ENCODE measurements at places on chromosomes 2 and 18. TPM values are rescaled to one million over a fixed set of nuclear protein-coding genes. Genes with fewer than 3 reads are reported as not detected.

B3GNT2 gene
- 54.0 TPM for total RNA-seq

TXNDC2 gene
- total RNA-seq: not detected

TCF23 gene
- not detected for total RNA-seq

RASGRP3 gene
- 1.8 TPM for total RNA-seq

DYNC2LI1 gene
- 2.1 TPM for total RNA-seq

RABL2A gene
- total RNA-seq: 16.7 TPM

DNA sequence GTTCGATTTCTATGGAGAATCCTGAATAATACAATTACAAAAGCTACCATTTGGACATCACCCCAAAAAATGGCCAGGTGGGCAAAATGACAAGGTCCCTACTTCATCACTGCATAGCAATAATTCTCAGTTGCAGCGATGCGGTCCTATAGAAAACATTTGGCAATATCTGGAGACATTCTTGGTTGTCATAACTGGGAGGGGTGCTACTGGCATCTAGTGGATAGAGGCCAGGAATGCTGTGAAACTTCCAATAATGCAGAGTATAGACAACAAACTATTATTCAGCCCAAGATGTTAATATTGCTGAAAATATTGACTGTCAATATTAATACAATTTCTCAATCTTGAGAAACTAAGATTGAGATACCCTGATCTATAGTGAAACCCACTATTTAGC, 637.8 kb upstream of the PKDCC start:
- no peak overlapping the region for H3K4me3 ChIP-seq
- no peaks in the 10 kb centered on the region for H3K36me3 ChIP-seq
- no peaks in the 10 kb centered on the region for H3K27me3 ChIP-seq
- no peak overlapping the region for H3K27ac ChIP-seq

DNA sequence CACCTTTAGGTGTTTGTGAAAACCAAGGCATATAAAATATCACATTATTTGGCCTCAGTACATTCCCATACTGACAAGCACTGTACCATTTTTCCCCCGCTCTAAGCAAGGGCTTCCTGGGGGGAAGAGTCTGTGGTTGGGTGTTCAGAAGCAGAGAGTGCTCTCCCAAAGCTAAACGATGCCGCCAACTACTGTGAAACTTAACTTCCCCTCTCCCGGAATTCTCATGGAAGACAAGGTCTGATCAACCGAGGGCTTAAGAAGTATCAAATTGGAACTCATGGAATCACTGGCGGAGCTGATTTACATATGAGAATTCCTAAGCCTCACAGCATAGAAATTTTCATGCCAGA, 433 bp upstream of the MFF start:
- H3K36me3 ChIP-seq: no peaks in the 10 kb centered on the region
- H3K4me1 ChIP-seq: peaks cover 32% of the 10 kb centered on the region
- H3K27ac ChIP-seq: peak overlapping the region; percentile 17
- H3K4me3 ChIP-seq: peak overlapping the region; percentile 78

DNA sequence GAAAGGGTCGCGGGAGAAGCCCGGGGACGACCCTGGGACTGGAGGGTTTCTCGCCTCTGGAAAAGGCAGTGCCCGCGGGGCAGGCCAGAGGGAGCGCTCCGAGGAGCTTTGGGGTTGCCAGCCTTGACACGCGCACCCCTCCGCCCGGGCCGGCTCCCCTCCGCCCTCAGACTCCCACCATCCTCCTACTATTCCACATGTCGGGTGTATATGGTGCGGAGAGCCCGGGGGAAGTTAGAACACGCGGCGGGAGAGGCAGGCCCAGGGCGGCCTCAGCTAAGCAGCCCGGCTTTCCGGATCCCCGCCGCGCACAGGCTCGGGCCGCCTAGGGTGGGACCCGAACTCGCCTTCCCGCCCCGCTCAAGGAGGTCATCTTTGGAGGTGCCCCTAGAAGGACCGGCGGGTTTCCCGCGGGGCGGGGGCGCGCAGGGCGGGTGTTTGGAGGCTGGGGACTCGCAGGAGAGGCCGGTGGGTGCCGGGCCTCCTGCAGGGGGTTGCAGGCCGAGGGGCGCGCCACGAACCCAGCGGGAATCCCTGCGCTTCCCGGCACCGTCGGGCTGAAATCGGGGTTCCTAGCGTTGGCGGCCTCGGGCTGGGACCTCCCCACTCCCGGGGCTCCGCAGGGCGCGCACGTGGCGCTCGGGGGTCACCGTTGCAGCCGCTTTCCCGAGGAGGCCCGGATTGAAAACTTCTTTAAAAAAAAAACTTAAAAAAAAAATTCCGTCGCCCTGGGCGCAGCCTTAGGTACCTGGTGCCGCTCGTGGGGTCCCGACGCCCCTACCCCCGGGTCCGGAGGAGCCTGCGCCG, 3.7 kb downstream of the NFATC1 start:
- peaks cover 2% of the 10 kb centered on the region for H3K36me3 ChIP-seq
- no peak for DNase-seq
- H3K4me3 ChIP-seq: peak overlapping the region; percentile 54
- H3K27ac ChIP-seq: peak overlapping the region; percentile 62
- H3K27me3 ChIP-seq: peaks cover 13% of the 10 kb centered on the region

DNA sequence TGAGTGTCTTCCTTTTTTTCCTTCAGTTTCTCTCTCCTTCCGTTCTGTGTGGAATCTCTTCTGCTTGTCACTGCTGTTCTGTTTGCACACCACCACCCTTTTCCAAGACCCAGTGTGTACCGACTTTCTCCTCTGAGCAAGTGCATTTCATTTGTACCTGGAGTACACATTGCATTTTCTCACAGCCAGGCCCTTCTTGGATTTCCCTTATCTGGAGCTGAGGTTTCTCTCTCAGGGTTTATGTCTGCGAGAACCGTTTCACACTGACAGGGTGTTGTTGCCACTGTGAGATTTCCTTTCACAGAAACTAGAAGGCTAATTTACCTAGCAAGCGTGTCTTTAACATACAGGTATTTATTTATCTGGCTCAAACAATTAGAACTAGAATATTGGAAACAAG, 26.2 kb downstream of the NCOA1 start:
- DNase-seq: peak; percentile 39
- H3K27ac ChIP-seq: peak overlapping the region; percentile 52
- H3K4me1 ChIP-seq: peaks cover 11% of the 10 kb centered on the region
- H3K27me3 ChIP-seq: no peaks in the 10 kb centered on the region
- H3K4me3 ChIP-seq: no peak overlapping the region
- H3K36me3 ChIP-seq: no peaks in the 10 kb centered on the region

GRCh38 chr18:26813043-26813442, 52.5 kb downstream of the AQP4 start:
- no peaks in the 10 kb centered on the region for H3K27me3 ChIP-seq
- H3K27ac ChIP-seq: no peak overlapping the region
- H3K4me3 ChIP-seq: no peak overlapping the region
- no peaks in the 10 kb centered on the region for H3K36me3 ChIP-seq
- H3K4me1 ChIP-seq: no peaks in the 10 kb centered on the region

DNA sequence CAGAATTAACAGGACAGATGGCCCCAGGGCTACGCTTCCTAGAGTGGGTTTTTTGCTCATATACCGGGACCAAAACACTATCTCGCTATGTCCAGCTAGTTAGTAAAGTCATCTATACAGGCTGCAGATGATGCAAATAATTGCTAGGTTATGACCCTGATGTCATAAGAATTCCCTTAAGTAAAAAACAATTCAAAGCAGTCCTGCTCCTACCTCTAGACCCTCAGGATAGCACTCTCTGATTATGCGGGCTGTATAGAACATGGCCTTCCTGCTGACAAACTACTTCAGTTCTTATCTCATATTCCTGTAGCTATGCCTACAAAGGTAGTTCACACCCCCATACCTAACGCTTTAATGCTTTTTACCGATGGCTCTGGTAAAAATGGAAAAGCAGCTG, 13.2 kb downstream of the DYNAP start:
- H3K27ac ChIP-seq: no peak overlapping the region
- DNase-seq: no peak
- H3K4me3 ChIP-seq: no peak overlapping the region

DNA sequence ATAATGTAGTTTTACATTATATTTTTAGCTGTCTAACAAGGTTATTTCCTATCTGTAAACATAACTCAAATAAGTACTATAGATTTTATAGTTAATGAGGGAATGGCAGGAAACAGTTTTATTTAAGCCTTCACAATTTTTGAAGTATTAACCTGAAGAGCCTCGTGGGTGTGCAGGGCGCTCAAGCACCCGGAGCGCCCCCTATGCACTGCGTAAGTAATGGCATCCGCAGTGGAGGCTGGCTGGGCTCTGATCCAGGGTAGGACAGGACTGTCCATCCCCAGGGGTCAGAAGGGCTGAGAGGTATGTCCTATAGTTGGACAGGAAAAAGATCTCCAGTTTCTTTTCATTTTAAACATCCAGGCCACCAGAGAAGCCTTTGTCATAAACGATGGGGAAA, 8.2 kb upstream of the GBX2 start:
- no peak overlapping the region for H3K4me3 ChIP-seq
- peaks cover 43% of the 10 kb centered on the region for H3K27me3 ChIP-seq
- no peaks in the 10 kb centered on the region for H3K36me3 ChIP-seq

DNA sequence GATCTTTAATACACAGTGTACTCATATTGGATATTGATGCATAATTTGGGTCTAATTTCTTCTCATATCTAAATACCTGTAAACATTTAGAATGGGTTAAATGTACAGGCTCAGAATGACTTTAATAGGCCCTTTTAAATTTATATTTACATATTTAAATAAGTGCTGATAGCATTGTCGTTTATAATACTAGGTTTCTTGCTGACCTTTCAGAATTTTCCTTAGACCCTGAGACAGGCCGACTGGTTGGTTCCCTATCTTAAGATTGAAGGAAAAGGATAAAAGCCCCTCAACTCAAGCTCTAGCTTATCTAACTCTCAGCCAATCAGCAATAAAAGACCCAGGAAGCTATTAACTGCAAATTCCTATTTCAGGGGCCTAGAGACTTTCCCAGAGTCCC, 67.8 kb upstream of the HNMT start:
- H3K27ac ChIP-seq: no peak overlapping the region
- no peak overlapping the region for H3K4me3 ChIP-seq
- H3K27me3 ChIP-seq: no peaks in the 10 kb centered on the region

DNA sequence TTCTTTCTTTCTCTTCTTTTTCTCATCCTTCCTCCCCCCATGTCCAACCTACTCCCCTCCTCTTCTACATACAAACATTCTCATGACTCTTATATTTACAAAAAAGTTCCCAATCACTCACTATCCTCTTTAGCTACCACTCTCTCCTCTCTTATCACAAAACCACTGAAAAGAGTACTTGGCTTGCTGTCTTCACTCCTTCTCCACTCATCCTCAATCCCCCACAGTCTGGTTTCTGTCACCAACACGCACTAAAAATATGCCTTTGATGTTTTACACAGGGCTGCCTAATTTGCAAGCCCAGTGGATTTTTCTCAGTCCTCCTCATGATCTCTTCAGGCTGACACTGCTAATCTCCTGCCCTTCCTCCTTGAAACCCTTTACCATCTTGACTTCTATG, 159.5 kb downstream of the TNS1 start:
- H3K36me3 ChIP-seq: no peaks in the 10 kb centered on the region
- H3K4me1 ChIP-seq: no peaks in the 10 kb centered on the region
- H3K4me3 ChIP-seq: no peak overlapping the region

DNA sequence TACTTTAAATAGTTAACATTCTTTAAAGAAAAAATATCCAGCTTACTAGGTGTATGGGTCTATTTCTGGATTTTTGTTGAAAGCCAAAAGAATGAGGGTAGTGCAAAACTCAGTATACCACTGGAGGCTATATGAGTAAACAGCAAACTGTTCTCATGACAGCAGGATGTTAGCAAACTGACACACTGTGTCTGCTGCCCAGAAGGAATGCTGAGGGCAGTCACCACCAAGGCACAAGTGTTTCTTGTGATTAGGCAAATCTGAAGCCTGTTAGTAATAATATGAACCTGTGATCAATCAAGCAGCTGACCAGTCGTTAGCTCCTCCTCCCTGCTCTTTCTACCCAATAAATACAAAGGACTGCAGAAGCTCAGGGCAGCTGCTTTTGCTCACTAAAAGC, 50.5 kb upstream of the SULT1C3 start:
- no peak overlapping the region for H3K4me3 ChIP-seq
- H3K27me3 ChIP-seq: no peaks in the 10 kb centered on the region
- H3K4me1 ChIP-seq: no peaks in the 10 kb centered on the region
- no peak overlapping the region for H3K27ac ChIP-seq

- H3K4me1 ChIP-seq: peaks cover 14% of the 10 kb centered on the region
- peaks cover 46% of the 10 kb centered on the region for H3K36me3 ChIP-seq
- no peak overlapping the region for H3K4me3 ChIP-seq
- no peaks in the 10 kb centered on the region for H3K27me3 ChIP-seq
These were observed 19.5 kb upstream of the SLC9A4 start for GRCh38 chr2:102453501-102453900.

DNA sequence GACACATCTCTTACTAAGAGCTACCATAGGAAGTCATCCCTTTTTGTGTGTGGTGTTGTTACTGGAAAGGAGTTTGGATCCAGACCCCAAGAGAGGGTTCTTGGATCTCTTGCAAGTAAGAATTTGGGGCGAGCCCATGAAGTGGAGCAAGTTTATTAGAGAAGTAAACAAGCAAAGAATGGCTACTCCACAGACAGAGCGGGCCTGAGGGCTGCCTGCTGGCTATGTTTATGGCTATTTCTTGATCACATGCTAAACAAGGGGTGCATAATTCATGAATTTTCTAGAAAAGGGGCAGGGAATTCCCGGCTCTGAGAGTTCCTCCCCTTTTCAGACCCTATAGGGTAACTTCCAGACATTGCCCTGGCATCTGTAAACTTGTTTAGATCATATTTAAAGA, 30.6 kb upstream of the PXDN start:
- no peak overlapping the region for H3K4me3 ChIP-seq
- no peaks in the 10 kb centered on the region for H3K36me3 ChIP-seq
- H3K27ac ChIP-seq: no peak overlapping the region
- no peak for DNase-seq
- H3K4me1 ChIP-seq: no peaks in the 10 kb centered on the region

DNA sequence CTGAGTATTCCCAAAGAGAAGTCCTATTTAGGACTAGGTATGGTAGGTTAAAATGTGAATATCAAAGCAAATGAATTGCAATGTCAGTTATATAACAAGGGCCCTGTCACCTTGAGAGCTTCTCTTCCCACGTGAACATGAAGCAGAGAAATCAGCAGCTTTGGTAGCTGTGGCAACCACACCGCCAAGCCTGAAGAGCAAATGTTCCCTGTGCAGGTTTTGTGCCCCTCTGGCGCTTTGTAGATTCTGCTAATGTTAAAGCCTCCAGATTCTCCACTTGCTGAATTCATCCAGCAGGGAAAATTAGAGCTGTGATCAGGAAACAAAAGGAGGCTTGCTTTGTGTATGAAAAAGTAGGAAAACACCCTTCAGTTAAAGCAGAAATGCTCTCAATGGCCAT, 322.6 kb downstream of the RBM43 start:
- H3K36me3 ChIP-seq: no peaks in the 10 kb centered on the region
- H3K4me1 ChIP-seq: no peaks in the 10 kb centered on the region
- no peak for DNase-seq
- no peak overlapping the region for H3K27ac ChIP-seq
- H3K4me3 ChIP-seq: no peak overlapping the region

Data from natural killer cell (primary cell).